CD8-positive, alpha-beta memory T cell (primary cell): ENCODE measurements at places on chromosomes 2 and 18.

DNA sequence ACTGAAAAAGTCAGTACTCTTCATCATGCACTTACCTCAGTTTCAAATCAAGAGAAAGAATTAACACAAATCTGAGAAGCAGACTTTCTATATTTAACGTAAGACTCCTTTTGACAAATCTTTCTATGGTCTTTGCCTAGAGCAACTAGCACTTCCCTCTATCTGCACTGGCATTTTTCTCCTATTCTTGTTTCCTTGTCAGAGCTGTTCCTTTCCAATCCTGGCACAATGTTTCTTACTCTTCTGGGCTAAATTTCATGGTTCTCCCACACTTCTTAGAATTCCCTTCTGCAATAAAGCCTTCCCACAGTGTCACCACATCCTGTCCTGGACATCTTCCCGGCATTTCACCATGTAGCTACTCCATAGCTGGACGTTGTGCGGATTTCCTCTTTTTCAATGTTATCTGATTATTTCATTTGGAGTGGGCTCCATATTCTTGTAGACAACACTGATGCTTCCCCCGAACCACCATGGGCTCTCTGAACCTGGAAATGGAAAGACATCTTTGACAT is 144.7 kb upstream of the CTNNA2 start:
- no peak overlapping the region for H3K4me3 ChIP-seq
- no peaks in the 10 kb centered on the region for H3K36me3 ChIP-seq
- H3K27me3 ChIP-seq, result no peaks in the 10 kb centered on the region
- DNase-seq, result no peak

GRCh38 chr2:148255929-148256328 is 235.0 kb downstream of the MBD5 start:
- H3K27me3 ChIP-seq, result no peaks in the 10 kb centered on the region
- H3K4me1 ChIP-seq, result no peaks in the 10 kb centered on the region
- no peaks in the 10 kb centered on the region for H3K36me3 ChIP-seq
- no peak for DNase-seq
- H3K4me3 ChIP-seq, result no peak overlapping the region

DNA sequence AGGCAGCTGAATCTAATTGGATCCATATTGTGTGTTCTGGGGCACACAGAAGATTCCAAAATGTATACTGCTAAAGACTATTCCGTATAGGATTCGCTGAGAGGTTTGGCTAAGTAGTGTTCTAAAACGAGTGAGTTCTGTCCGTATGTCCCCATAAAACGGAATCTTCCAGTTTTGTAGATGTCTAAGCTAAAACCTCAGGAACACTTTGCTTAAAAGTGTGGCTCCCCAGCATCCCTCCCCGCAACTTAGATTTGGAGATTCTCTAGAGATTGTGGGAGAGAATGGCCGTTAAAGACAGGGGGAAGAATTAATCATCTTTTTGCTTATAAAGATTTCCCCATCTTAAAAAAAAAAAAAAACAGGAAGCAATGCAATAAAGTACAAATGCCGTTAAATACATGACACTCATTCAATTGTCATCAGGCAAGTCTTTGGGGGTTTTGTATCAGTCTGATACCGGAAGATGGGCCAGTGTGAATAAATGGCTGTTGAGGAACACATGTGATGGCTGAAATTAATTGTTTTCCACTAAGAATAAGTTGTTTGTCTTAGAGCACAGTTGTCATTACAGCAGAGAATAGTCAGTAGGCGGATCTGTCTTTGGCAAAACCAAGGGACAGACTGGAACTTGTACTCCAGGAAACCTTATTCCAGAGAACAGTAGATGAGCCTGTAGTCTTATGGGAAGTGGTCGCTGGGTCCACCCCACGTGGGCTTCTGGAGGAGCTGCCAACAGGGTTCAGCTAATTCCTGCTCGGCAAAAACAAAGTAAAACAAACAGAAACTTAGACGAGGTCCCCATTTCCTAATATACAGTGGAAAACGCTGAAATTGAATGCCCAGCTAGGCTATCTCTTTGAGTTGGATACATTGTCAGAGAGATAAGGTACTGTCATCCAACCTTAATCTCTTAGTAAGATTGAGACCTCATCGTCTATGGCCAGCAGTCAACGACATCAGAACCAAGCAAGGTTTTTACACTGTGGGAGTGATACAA is 1.7 kb downstream of the EMILIN2 start:
- H3K4me1 ChIP-seq, result peaks cover 17% of the 10 kb centered on the region
- no peak overlapping the region for H3K27ac ChIP-seq
- DNase-seq, result no peak
- H3K27me3 ChIP-seq, result peaks cover 18% of the 10 kb centered on the region

DNA sequence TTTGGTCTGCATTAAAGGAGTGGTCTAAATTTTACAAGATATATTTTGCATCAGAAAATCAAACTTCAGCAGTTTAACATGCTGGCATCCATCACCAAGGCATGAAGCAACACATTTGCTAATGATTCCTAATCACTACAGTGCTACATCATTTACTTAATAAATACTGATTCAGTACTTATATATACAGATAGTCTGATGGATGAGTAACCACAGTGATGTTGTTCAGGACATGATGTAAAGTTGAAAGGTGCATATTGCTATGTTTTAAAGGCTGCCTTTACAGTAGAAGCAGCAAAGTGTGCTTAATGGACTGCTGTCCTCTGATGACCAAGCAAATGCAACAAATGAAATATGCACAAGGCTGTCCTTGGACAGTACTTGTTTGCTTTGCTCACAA is 11.1 kb downstream of the SUPT7L start:
- H3K4me3 ChIP-seq, result no peak overlapping the region
- no peaks in the 10 kb centered on the region for H3K27me3 ChIP-seq
- DNase-seq, result no peak
- H3K27ac ChIP-seq, result no peak overlapping the region
- H3K4me1 ChIP-seq, result no peaks in the 10 kb centered on the region

DNA sequence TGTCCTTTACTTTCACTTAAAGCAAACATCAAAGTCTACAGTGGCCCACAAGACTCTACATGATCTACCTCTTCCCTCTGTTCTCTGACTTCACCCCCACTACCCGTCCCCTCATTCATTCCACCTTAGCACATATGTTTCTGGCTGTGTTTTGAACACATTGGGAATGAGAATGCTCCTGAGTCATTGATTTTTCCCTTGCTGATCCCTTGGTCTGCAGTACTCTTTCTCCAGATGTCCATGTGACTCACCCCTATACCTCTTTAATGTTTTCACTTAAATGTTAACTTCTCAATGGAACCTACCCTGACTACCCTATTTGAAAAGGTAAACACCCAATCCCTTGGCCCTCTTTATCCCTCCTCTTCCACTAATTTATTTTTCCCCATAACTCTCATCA is 30.7 kb upstream of the FRZB start:
- DNase-seq, result no peak
- no peaks in the 10 kb centered on the region for H3K4me1 ChIP-seq
- H3K27me3 ChIP-seq, result no peaks in the 10 kb centered on the region
- H3K27ac ChIP-seq, result no peak overlapping the region

- no peak overlapping the region for H3K4me3 ChIP-seq
- no peaks in the 10 kb centered on the region for H3K4me1 ChIP-seq
- no peaks in the 10 kb centered on the region for H3K27me3 ChIP-seq
- DNase-seq, result no peak
- H3K36me3 ChIP-seq, result no peaks in the 10 kb centered on the region
- no peak overlapping the region for H3K27ac ChIP-seq
Observed at GRCh38 chr18:77512152-77512551, 262.5 kb downstream of the GALR1 start.

- peak within 1 kb of the TSS; percentile 71 for H3K4me3 ChIP-seq
- H3K27ac ChIP-seq, result peak within 1 kb of the TSS; percentile 74
- DNase-seq, result peak; percentile 72
- peaks cover 39% of the 10 kb centered on the region for H3K4me1 ChIP-seq
- H3K36me3 ChIP-seq, result no peaks in the 10 kb centered on the region
- no peaks in the 10 kb centered on the region for H3K27me3 ChIP-seq
Observed at GRCh38 chr2:168247341-168248261, at the start of gene STK39. Gene STK39 (minus strand): TSS chr2:168247595. CDS start chr2:168247435, 160 bp downstream.

DNA sequence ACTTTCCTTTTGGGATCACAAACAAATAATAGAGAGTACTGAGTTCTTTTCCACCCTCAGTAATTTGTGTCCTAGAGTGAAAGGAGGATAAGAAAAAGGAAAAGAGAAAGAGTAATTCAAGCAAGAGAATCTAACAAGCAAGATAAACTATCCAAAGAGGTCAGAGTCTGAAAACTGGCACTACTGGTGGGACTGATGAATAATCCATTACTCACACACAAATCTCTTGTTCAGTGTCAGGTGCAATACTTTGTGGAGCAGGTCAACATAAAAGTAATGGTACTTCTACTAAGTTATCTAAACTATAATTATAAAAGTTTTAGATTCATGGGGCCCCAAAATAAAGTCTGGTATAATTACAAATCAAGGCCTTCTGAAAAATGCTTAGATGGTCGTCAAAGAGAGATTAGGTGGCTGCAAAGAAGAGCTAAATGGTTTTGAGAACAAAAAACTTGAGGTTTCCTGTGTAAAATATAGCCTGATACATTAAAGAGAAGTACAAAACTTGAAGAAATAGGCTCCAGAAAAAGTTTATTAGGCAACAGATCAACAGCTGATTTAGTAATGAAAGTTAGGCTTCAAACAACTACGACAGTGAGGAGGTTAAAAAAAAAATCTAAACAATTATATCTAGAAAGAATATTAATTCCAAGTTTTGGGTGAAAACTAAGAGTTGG is 109.4 kb downstream of the BAZ2B start:
- peaks cover 6% of the 10 kb centered on the region for H3K4me1 ChIP-seq
- no peak overlapping the region for H3K4me3 ChIP-seq
- H3K27me3 ChIP-seq, result no peaks in the 10 kb centered on the region
- no peak for DNase-seq
- H3K36me3 ChIP-seq, result no peaks in the 10 kb centered on the region
- H3K27ac ChIP-seq, result no peak overlapping the region

GRCh38 chr18:62506495-62507143 is 16.2 kb upstream of the ZCCHC2 start:
- H3K4me3 ChIP-seq, result peak overlapping the region; percentile 68
- no peaks in the 10 kb centered on the region for H3K27me3 ChIP-seq
- DNase-seq, result no peak
- H3K4me1 ChIP-seq, result peaks cover 16% of the 10 kb centered on the region
- peak overlapping the region; percentile 25 for H3K27ac ChIP-seq

GRCh38 chr18:76963936-76964335 is 141.6 kb downstream of the ZNF236 start:
- peaks cover 8% of the 10 kb centered on the region for H3K36me3 ChIP-seq
- no peaks in the 10 kb centered on the region for H3K4me1 ChIP-seq
- no peak overlapping the region for H3K27ac ChIP-seq
- H3K27me3 ChIP-seq, result no peaks in the 10 kb centered on the region
- DNase-seq, result no peak
- no peak overlapping the region for H3K4me3 ChIP-seq

- no peak overlapping the region for H3K4me3 ChIP-seq
- H3K27ac ChIP-seq, result no peak overlapping the region
- DNase-seq, result no peak
- H3K4me1 ChIP-seq, result no peaks in the 10 kb centered on the region
- H3K36me3 ChIP-seq, result no peaks in the 10 kb centered on the region
- no peaks in the 10 kb centered on the region for H3K27me3 ChIP-seq
Observed at GRCh38 chr2:122808286-122808969, 1053.0 kb downstream of the TSN start.

DNA sequence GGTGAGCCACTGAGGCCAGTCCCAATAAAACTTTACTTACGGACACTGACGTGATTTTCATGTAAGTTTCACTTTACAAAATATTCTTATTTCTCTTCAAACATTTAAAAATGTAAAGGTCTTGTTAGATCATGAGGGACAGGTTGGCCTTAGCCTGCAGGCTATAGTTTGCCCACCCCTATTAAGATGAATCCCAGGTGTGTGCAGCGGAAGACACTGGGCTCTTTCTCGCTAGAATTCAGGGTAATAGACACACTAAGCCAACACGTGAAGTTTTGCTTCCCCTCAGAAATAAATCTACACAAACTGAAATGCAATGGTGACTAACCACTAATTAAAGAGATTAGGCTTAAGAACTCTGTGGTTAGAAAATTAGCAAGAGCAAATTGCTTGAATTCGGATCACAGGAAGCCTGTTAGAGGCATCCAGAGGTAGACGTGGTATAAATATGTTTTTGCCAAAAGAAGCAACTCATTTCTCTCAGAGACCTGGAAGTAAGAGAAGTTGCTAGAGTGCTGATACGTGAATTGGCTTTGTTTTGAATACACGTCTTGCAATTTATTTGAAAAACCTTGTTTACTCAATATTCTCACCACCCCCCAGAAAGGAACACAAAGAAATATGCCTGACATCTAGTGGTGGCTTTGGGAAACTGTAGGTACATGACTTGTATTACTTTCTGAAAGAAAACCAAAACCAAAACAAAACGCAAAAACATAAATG is 151.6 kb downstream of the DTNB start:
- no peaks in the 10 kb centered on the region for H3K36me3 ChIP-seq
- DNase-seq, result no peak
- peaks cover 5% of the 10 kb centered on the region for H3K4me1 ChIP-seq
- no peak overlapping the region for H3K27ac ChIP-seq
- no peaks in the 10 kb centered on the region for H3K27me3 ChIP-seq
- H3K4me3 ChIP-seq, result no peak overlapping the region

DNA sequence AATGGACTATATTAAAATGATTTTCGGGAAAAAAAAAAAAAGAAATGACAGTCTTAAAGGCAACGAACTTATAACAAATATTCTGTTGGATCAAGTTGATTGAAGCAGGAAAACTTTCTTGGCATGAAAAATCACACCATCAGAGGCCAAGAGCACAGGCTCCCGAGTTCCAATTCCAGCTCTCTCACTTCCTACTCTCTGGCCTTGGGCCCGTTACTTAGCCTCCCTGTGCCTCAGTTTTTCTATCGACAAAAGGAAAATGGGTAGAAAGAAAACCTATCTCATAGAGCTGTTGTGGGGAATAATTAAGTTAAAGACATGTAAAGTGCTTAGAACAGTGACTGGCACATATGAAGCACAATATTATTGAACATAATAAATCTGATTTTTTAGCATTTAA is 74.2 kb downstream of the HNRNPLL start:
- H3K27ac ChIP-seq, result no peak overlapping the region
- DNase-seq, result no peak
- H3K27me3 ChIP-seq, result no peaks in the 10 kb centered on the region
- no peaks in the 10 kb centered on the region for H3K4me1 ChIP-seq
- H3K4me3 ChIP-seq, result no peak overlapping the region
- no peaks in the 10 kb centered on the region for H3K36me3 ChIP-seq

DNA sequence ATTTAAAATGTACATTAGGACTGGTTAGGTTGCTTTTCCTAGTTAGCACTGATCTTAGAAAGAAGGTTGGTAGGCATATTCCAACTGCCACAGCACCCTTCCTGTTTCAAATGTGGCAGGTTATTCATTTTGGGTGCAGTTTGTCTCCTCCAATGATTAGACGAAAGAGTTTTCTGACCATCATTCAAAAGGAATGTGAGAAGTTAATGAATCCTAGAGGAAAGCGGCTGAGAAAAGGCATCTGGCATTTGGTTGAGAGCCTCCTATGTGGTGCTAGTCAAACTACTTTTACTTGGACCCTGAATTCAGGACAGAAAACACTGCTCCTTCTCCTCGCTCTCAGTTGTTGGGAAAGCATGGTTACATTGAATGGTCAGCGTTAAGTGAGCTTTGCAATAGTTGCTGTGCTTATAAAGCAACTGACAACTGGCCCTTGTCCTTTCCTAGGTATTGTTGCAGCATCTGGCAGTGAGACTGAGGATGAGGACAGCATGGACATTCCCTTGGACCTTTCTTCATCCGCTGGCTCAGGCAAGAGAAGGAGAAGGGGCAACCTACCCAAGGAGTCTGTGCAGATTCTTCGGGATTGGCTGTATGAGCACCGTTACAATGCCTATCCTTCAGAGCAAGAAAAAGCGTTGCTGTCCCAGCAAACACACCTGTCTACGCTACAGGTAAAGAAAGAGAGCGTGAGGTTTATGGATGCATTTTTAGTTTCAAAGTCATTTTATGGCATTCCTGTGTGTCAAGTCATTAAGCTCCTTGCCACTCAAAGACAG is 6.1 kb downstream of the TGIF1 start:
- peaks cover 30% of the 10 kb centered on the region for H3K4me1 ChIP-seq
- no peaks in the 10 kb centered on the region for H3K27me3 ChIP-seq
- H3K36me3 ChIP-seq, result peaks cover 17% of the 10 kb centered on the region
